ENCODE measurements at places on chromosomes 2 and 18.

DNA sequence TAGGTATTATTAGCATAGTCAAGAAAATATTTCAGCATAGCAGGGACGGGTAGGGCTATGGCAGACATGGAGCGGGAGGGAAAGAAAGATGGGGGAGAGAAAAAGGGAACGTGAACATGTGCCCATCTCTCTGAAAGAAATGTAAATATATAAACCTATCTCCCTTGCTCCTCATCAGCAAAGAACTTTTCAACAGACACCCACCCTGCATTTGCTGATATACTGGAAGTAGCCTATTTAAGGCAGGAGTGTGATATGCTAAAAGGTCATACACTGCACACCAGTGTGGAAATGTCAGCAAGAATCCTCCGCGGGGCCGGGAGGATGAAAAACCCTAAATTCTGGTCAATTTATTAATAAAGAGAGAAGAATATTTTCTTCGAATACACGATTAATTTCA, 1.7 kb downstream of the MBOAT2 start:
- no peak for DNase-seq

DNA sequence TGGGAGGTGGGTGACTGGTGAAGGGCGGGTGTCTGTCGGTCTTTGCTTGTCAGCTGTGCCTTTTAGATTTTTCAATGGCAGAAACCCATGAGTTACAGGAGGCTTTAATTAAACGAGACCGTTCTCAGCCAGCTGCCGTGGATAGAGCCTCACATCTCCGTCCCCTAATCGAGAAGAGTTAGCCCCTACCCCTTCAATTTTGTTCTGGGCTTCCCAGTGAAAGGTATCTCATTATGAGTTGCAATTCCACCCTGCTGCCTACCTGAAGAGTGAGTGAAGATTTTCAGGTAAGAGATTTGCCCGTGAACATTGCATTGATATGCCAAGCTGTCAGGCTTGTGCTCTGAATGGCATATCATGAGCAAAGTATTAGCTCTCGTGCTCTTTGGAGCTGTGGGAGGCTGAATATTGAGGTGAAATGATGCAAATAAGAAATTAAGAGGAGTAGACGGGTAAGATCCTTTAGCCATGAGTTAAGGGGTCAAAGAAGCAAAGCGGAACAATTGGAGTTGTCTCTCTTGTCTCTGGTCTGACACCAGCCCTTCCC, 118.7 kb upstream of the MSTN start:
- no peak for DNase-seq

- DNase-seq: no peak
These were observed 309.9 kb upstream of the ZNF521 start for GRCh38 chr18:25661831-25662230.

DNA sequence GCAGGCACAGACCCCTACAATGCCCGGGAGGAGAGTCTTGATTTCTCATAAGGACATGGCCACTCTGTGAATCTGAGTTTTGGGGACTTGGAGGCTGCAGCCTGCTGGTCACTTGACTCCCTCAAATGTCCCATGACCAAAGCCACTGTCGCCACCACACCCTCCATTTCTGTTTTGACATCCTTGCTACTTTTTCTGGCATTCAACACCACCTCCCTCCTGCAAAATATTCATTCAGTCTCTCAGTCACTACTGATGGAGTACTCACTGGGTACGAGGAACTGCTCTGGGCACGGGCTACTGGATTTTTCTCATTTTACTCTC, 208.6 kb upstream of the HAAO start:
- no peak for DNase-seq

DNA sequence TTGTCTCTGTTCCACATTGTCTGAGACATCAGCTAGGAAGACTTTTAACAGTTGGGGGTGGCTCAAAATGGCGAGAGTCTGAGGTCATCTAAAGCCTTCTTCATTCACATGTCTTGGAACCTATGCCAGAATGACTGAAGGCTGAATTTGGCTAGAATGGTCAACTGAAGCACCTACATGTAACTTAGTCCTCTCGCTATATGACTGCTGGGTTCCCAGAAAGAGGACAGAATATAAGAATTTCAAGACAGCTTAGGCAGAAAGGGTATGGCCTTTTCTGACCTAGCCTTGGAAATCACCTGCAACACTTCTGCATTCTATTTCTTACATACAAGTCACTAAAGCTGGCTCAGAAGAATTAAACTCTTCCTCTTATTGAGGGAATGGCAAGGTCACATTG, 75.6 kb upstream of the OTX1 start:
- no peak for DNase-seq

GRCh38 chr2:171128461-171128860, 32.2 kb downstream of the TLK1 start:
- no peak for DNase-seq

- no peak for DNase-seq
These were observed 134.9 kb upstream of the KYNU start for GRCh38 chr2:142742371-142743214.

DNA sequence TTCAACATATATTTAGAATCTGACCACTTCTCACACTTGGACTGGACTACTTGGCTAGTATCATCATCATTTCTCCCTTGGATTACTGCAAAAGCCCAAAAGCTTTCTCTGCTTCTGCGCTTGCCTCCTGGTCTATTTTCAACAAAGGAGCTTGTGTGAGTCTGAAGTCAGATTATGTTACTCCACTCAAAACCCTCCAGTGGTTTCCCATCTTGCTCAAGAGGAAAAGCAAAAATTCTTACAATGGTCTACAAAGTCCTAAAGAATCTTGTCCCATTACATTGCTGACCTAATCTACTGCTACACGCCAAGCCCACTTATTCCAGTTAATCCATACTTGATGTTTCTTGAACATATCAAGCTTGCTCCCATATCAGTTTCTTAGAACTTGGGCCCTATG, 9.6 kb downstream of the PREPL start:
- no peak for DNase-seq

- no peak for DNase-seq
These were observed 58.1 kb downstream of the NRP2 start for GRCh38 chr2:205740381-205740780.

- no peak for DNase-seq
These were observed 72.4 kb upstream of the NPAS2 start for GRCh38 chr2:100747551-100747950.

DNA sequence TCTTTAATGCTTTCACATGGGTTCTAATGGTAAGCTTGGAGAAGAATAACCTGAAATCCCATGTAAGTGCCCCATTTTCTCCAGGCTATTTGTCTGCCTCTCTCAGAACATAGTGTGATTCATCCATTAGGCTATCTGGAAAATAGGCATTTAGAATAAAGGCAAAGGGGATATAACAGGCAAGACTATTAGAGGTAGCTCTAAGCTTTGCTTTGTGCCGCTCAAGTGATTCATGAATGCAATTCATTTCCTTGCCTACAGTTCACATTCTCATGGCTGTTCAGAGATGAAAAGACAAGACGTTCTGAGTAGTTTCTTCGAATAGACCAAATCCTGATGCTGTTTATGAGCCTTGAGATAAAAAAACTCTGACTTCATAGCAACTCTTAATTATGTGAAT, 101.7 kb downstream of the ANKRD44 start:
- DNase-seq: no peak

- DNase-seq: no peak
These were observed 116.0 kb downstream of the SETBP1 start for GRCh38 chr18:44796429-44797428.

- no peak for DNase-seq
These were observed 234.3 kb downstream of the AGAP1 start for GRCh38 chr2:235727891-235728799.

DNA sequence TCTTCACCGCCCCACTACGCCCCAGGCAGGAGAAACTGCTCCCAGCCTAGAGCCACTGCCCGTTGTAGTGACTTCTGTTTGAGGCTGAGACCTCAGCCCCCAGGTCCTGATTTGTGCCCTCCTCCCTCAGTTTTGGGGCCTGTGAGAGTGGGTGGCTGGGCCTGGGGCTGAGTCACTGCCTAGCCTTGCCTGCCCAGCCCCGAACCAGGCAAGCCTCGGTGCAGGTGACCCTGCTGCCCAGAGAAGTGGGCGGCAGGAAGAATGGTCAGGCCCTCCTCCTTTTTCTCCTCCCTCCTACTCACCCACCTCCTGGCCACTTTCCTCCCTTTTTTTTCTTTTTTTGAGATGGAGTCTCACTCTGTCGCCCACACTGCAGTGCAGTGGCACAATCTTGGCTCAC, 66.6 kb downstream of the ZFP36L2 start:
- DNase-seq: no peak

- DNase-seq: no peak
These were observed 26.4 kb downstream of the ZNF516 start for GRCh38 chr18:76468345-76469304.

DNA sequence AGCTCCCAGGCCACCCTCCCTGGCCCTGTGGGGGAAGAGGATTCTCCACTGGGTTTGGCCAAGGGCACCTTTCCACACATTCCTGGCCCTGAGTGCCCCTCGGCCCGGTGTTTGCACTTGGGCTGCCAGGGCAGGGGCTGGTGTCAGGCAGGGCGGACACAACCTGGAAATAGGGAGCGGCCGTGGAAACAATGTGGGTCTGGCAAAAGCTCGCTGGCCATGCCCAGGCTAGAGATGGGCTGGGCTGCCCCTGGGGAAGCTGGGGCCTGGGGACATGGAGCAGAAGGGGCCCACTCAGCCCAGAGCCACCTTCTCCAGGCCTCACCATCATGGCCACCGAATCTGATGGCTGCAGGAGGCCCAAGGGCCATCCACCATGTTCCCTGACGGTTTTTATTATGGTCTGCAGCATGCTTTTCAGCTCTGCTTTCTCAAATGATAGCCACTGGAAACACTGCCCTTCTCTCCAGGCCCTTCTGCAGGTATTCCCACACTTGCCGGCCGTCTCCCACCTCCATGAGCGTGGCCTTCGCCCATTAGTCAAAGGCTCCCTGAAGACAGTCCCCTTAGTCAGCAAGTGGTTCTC, 275.1 kb downstream of the CYP26B1 start:
- no peak for DNase-seq

DNA sequence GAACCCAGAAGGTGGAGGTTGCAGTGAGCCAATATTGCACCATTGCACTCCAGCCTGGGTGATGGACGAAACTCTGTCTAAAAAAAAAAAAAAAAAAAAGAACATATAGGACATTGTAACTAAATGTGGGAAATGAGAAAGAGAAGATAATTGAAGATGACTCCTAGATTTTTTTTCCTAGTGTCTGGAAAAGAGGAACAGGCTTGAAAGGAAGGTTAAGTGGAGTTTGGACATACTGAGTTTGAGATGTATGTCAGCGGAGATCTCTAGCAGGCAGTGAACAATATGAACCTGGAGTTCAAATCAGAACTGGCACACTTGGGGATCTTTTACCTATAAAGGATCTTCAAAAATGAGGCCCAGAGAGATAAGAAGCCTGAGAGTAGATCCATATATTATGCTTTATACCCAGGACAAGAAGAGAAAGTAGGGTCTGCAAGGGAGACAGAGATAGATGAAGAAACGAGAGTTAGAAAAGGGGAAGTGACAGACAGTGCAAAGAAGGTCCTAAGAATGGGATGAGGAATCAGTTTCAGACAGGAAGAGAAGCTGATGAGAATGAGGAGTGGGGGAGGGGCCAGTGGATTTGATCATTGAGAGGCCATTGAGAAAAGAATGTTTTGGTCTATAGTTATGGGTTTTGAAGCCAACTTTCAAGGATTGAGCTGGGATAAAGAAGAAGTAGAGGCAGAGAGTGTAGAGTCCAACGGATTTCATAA, 46.9 kb upstream of the CD28 start:
- DNase-seq: no peak

- no peak for DNase-seq
These were observed 61.5 kb downstream of the FARP2 start for GRCh38 chr2:241417626-241418025.

- DNase-seq: no peak
These were observed 19.0 kb upstream of the DIPK1C start for GRCh38 chr18:74476140-74476539.

GRCh38 chr2:203714112-203714511, 7.7 kb downstream of the CD28 start:
- DNase-seq: no peak

DNA sequence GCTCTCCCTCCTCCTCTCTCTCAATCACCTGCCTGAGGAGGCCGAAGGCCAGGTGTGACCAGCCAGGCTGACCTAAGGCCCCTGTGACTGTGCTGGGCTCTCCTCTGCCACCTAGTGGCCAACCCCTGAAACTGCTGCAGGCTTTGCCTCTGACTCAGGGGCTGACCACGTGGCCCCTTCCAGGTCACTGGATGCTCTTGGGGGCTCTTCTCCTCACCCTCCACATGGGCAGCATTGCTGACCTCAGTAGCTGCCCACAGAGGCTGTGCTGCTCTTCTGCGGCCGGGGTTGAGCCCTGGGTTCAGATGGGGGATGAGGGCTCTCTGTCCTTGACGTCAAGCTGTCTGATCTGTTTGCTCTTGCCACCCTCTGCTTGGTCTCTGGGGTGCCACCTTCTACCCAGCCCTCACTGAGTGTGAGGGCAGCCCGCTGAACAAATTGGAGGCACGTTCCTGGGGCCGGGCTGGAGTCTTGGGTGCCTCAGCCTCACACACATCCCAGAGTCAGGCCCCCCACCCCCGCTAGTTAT, 122.7 kb downstream of the TWIST2 start:
- no peak for DNase-seq

- no peak for DNase-seq
These were observed 404.0 kb upstream of the MMADHC start for GRCh38 chr2:149991576-149991975.

DNA sequence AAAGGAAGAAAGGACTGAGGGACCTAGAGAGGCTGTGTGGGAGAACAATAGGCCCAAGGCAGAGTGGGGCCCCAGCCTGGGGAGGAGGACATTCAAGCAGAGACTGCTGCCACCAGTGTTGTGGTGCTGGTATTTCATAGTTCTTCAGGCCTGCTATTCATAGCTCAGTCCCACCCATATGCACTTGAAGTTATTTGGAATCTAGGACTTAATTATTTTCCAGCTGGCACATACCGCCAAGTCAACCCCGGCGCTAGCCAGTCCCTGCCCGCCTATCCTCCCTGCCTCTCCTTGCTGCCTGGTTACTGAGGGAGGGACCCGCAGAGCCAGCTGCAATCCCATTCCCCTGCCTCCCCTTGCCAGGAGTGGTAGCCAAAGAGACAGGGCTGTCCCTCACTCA, 141.2 kb downstream of the CABLES1 start:
- no peak for DNase-seq

GRCh38 chr18:8439055-8439454, 170.2 kb upstream of the RAB12 start:
- no peak for DNase-seq

- DNase-seq: no peak
These were observed 84.0 kb downstream of the OSR1 start for GRCh38 chr2:19274439-19274838.

DNA sequence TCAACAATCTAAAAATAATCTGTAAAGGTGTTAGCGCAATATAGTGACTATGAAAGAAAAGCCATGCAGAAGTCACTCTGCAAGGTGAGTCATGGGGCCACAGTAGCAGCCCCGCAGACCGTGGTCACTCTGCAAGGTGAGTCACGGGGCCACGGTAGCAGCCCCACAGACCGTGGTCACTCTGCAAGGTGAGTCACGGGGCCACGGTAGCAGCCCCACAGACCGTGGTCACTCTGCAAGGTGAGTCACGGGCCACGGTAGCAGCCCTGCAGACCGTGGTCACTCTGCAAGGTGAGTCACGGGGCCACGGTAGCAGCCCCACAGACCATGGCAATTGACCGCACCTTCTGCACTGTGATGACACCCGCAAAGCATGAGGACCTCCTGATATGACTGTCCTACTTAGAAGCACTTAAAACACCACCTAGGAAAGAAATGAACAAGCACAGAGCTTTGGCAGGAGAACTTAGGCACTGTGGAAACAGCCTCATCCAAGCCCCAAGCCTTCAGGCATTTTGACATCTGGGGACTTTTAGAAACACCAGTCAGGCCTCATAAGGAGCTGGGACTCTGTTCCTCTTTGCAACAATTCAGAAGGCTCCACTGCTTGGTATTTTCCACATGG, 70.1 kb downstream of the LDLRAD4 start:
- no peak for DNase-seq

- DNase-seq: no peak
These were observed 132.6 kb downstream of the ACTR3 start for GRCh38 chr2:114022360-114023085.
